LNCaP clone FGC (cell line): ENCODE measurements at places on chromosomes 4 and X.
A peak's percentile ranks its signal among the peaks of the same experiment; 100 is the strongest.

DNA sequence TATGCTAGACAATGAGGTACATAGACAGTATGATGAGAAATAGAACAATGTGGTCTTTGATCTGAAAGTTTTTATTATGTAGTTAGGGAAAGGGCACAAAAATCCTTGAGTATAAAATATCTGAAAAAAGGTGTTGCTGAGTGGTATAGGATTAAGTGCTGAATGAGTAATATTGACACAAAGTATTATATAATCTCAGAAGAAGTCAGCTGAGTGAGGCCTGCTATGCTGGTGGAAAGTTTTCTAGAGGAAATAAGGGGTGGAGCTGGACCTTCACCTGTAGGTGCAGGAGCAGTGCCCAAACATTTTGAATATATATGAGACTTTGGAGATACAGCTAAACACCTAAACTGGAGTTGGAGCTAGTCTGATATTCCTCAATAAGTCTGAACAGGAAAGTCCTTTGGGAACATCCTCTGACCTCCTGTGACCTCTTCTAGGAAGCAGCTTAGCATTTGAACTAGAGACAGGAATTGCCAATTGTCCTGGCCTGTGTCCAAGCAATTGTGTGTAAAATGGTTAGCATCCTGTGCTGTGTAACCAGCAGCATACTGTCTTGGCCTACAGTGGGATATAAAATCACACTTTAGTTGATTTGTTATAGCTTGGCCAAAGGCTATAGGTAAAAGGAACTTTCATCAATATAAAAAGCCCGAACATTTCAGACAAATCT is 285.3 kb downstream of the ANKRD50 start:
- DNase-seq, result peak; percentile 70

DNA sequence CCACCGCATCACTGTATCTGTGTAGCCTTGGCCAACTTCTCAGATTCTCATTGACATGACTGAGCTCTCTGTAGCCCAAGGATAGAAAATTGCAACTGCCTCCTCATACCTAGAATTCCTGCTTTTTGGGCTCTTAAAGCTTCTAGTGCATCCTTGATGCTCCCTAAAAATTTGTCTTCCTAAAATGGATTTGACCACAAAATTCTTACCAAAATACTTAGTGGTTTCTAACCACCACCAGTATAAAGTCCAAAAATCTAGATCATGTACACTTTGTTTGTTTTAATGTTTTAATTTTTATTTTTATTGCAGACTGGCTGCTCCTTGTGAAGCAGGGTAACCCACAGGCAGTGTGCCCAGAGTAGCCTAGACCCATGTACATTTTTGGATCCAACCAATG is 75.5 kb downstream of the TBC1D9 start:
- no peak for DNase-seq

- peak; percentile 73 for DNase-seq
These were observed 318.2 kb downstream of the PPP1R2C start for GRCh38 chrX:42459735-42460134.

GRCh38 chrX:117508021-117508420 is 608.6 kb downstream of the KLHL13 start:
- DNase-seq, result peak; percentile 61

- DNase-seq, result peak; percentile 42
These were observed 80.7 kb downstream of the FHIP1A start for GRCh38 chr4:151489462-151490203.

GRCh38 chrX:118755633-118756032 is 28.2 kb downstream of the IL13RA1 start:
- no peak for DNase-seq

DNA sequence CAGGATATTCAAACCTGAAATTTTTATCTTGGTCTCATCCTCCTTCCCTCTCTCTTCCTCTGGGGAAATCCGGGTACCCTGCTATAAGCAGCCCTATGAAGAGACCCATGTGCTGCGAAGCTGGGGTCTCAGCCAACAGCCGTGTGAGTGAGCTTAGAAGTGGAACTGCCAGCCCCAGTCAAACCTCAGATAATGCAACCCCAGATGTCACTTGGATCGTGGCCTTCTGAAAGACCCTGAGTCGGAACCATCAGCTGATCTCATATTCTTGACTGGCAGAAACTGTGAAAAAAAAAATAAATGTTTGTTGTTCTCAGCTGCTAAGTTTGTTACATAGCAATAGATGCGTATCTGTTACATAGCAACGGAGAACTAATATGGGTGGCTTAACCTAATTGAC is 198.1 kb upstream of the NPY2R start:
- no peak for DNase-seq

DNA sequence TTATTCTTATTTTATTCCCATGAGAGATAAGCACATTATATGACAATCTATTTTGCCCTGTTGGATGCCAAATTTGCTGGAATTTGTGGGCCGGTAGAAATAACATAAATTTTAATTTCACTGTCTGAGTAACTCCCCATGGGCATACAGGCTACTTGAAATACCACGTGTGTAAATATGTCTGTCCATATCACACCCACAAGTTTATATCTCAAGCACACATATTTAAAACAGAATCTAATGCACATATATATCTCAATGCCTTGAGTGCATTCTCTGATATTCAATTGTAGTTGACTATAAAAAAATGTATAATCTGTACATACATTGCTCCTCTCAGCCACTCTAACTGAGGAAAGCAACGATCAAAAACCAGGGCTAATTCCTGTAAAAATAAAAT is 51.2 kb downstream of the PPARGC1A start:
- DNase-seq, result no peak

GRCh38 chrX:153595859-153596857 is 2.8 kb downstream of the CCNQ start:
- no peak for DNase-seq
